Fibroblast of the conjunctiva (primary cell): ENCODE measurements at places on chromosomes 4 and X.

GRCh38 chr4:24831637-24832036, 36.3 kb downstream of the SOD3 start:
- no peak for DNase-seq

- no peak for DNase-seq
Measured at GRCh38 chrX:43702660-43703059, 46.6 kb downstream of the MAOA start.

GRCh38 chrX:88135735-88136134, 611.3 kb upstream of the CPXCR1 start:
- DNase-seq = no peak

DNA sequence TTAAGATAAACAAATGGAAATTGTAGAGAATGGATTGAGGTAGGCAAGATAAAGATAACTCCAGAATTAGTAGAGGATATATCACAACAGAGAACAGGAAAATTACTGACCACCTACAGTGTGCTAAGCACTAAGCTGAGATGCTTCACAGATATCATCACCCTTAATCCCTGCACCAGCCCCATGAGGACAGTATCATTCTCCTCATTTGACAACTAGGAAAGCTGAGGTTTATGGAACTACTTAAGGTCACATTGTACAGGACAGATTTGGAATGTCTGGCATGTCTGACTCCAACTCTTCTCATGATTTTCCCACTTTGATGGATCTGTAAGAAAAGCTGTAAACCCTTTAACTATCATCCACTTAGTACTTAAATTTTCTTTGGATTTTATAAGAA, 95.5 kb downstream of the CASK start:
- no peak for DNase-seq

DNA sequence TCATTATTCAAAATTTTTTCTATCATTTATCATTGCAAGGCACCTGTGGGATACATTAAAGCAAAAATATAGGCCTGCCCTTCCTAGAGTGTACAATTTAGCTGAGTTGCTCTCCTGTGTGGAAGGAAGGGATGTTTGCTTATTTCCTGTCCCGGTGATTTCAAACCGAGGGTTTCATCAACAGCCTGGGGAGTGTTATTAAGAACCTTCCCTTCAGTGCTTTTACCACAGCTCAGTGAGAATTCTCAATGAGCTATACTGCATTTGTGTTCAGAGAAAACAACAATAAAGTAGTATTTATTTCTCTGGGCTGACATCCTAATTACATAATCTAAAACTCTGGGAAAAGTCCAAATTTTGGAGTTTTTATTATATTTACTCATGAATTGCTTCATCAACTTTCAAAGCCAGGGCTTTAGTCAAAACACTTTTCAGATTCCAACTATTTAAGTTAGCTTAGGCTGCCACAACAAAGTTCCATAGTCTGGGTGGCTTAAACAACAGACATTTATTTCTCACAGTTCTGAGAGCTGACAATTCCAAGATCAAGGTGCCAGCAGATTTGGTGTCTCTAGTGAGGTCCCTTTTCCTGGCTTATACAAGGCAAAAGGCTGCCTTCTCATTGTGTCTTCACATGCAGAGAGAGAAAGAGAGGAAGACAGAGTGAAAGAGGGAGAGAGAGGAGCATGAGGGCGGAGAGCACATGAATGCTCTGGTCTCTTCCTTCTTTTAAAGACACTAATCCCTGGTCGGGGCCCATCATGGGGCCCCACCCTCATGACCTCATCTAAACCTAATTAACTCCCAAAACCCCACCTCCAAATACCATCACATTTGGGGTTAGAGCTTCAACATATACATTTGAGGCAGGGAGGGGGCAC, 62.6 kb downstream of the MMRN1 start:
- DNase-seq = no peak

GRCh38 chrX:150465326-150465725, 102.2 kb downstream of the MAMLD1 start:
- no peak for DNase-seq

- no peak for DNase-seq
Measured at GRCh38 chrX:30304866-30305265, 4.3 kb downstream of the NR0B1 start.

DNA sequence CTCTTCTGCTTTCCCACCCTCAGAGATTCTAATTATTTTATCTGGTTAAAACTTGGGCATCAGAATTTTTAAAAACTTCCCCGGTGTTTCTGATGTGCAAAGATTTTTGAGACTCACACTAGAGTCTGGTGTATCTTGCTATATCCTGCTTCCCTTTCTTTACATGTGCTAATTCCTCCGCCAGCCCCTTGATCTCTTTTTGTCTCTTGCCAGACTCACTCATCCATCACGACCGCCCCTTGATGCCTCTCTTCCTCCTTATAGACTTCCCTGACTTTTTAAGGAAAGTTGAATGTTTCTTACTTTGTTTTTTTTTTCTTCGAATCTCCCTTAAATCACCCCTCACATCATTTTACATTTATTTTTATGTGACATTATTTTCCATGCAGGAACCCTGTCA, 274.9 kb upstream of the PITX2 start:
- DNase-seq = no peak

- no peak for DNase-seq
Measured at GRCh38 chrX:154827194-154828015, 7.1 kb downstream of the SMIM9 start.

DNA sequence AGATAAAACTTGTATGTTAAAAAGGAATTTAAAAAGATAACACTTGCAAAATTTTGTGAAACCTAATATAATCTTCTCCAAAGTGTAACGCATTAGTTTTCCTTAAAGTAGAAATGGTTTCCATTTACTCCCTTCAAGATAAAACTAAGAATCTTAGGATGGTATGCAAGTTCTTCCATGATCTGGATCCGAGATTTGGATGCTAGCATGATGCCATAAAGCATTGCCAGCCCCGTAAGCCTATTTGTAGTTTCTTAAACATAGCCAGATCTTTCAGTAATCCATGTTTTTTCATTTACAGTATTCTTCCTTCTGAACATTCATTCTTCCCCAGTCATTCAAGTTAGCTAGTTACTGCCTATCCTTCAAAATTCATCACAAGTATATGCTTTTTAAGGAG, 572.4 kb downstream of the KCNIP4 start:
- DNase-seq = no peak

DNA sequence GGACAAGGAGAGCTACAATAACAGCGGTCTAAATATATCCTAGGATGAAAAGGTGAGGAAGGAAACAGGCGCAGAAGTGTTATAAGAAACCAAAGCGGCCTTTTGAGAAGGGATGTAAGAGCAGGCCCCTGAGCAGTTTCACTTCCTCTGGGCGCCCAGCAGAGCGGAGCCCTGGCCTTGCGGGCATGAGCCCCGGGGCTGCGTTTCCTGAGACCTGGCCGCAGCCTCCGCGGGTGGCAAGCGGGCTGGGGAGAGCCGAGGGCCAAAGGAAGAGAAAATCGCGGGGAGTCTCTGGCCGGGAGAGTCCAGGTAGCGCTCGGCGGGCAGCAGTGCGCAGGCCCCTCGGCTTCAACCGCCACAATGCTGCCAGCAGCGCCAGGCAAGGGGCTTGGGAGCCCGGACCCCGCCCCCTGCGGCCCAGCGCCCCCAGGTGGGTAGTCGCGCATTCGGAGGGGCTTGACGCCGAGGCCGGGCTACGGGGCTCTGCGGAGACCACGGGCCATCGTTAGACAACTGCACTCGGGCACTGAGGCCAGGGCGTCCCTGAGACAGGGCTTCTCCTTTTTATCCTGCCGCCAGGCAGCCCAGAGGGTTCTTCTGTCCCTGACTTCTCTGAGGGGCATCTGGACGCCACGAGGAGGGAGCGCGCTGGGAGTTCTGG, at the start of gene BANK1:
BANK1 (plus strand) TSS at position 210 of the 661 bp plus-strand sequence; CDS start at position 361, 151 bp downstream.
- DNase-seq = peak; percentile 5

DNA sequence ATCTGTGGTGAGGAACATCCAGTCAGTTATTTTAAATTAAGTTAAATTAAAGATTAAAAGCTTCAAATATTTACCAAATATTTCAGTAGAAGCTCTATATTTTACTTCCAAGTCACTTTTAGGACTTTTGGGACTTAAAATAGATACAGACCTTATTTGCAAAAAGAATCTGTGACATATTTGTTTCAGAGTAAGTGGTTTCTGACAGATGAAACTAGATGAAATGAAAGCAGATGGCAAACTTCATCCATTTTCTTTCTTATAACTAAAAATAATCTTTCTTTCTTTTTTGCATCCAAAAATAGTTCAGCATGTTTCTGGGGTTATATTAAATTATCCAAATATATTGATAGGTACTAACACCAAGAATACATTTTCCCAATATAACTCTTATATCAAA, 6.6 kb upstream of the UTP3 start:
- no peak for DNase-seq

- DNase-seq = no peak
Measured at GRCh38 chr4:57442831-57443291, 332.7 kb upstream of the IGFBP7 start.

- DNase-seq = no peak
Measured at GRCh38 chr4:22233230-22233629, 282.6 kb downstream of the ADGRA3 start.

GRCh38 chr4:2824836-2825381, 18.7 kb upstream of the ADD1 start:
- DNase-seq = no peak

- DNase-seq = no peak
Measured at GRCh38 chr4:177033135-177033534, 240.4 kb upstream of the VEGFC start.
